ENCODE measurements at places on chromosomes 4 and X.

GRCh38 chr4:77185686-77186085, 28.7 kb downstream of the CCNG2 start:
- no peak for DNase-seq

DNA sequence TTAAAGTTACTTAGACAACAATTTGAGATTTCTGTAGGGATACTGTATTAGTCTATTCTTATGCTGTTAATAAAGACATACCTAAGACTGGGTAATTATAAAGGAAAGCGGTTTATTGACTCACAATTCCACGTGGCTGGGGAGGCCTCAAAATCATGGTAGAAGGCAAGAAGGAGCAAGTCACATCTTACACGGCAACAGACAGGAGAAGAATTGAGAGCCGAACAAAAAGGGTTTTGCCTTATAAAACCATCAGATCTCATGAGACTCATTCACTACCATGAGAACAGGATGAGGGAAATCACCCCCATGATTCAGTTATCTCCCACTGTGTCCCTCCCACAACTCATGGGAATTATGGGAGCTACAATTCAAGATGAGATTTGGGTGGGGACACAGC, 11.0 kb downstream of the PTTG2 start:
- no peak for DNase-seq

DNA sequence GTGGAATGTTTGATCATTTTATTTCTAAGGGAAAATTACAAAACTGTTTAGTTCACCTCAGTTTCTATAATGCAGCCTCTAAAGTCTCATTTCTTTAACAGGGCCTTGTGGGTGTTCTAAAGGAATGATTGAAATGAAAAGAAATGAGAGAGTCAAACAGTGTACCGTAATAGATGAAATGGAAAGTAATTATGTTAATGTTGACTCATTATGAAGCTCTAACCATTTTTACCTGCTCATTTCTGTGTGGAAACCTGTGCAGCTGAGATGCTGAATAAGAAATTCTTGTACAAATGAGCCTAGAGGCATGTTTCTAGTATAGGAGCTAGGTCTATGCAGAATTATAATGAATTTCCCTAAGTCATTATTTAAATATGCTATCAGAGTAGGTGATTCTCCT, 45.2 kb upstream of the RPA4 start:
- DNase-seq = no peak

DNA sequence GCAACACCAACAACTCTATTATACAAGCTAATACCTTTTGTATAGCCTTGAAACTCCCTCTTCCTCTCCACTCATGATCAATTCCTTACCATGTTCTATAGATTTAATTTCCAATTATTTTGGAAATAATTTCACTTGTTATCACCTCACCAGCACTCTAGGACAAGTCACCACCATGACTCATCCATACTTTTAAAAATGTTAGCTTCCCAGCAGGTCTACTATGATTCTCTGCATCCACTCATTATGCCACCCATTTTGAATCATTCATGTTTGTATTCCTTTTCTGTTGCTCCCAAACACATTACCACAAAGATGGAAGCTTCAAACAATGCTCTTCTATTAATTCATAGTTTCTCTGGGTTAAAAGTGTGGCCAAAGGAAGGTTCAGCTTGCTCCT, 469.6 kb downstream of the PDGFC start:
- no peak for DNase-seq

DNA sequence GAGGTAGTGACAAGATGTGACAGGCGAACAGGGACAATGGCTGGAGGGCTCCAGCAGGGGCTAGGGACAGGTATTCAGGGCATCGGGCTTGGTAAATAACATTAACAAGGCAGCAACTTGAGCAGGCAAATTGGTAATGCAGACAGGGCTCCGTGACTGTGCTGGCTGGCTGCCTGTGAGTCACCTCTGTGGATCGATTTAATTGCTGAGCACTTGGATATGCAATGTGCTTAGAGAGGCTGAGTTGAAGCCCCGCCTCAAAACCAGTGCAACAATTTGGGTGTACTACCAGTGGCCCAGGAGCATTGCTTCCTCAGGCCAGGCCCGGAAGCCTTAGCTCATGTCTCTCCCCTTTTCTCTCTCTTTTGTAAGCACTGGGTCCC, 19.5 kb downstream of the CNGA2 start:
- no peak for DNase-seq

- no peak for DNase-seq
Measured at GRCh38 chr4:55012363-55013230, 112.8 kb downstream of the KDR start.

GRCh38 chrX:10548688-10549087, 71.7 kb downstream of the MID1 start:
- DNase-seq = no peak

- no peak for DNase-seq
Measured at GRCh38 chrX:42515939-42516338, 262.0 kb downstream of the PPP1R2C start.

- no peak for DNase-seq
Measured at GRCh38 chr4:4852591-4853362, 6.7 kb upstream of the MSX1 start.

- DNase-seq = no peak
Measured at GRCh38 chrX:29834311-29834710, 381.1 kb upstream of the MAGEB2 start.

- DNase-seq = no peak
Measured at GRCh38 chr4:82747686-82748575, 50.7 kb downstream of the SCD5 start.
